Cerebellum (tissue), 4 donors: ENCODE measurements at places on chromosomes 5 and 9.

DNA sequence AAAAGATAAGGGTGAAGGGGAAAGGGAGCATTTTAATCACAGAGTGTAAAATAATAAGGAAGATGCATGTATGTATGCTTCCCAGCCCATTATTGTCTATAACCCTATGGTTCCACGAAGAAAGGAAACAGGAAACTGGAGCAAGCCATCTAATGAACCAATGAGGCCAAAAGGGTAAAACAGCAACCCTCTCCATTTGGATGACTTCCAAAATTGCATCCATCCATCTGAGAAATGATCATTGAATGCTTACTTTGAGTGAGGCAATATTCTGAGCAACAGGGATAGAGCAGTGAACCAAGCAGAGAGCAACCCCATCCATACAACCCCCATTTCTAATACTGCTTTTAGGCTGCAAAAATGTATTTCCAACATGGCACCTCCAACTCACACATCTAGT lies 46.9 kb downstream of the ARL15 start:
- DNase-seq: no peak

DNA sequence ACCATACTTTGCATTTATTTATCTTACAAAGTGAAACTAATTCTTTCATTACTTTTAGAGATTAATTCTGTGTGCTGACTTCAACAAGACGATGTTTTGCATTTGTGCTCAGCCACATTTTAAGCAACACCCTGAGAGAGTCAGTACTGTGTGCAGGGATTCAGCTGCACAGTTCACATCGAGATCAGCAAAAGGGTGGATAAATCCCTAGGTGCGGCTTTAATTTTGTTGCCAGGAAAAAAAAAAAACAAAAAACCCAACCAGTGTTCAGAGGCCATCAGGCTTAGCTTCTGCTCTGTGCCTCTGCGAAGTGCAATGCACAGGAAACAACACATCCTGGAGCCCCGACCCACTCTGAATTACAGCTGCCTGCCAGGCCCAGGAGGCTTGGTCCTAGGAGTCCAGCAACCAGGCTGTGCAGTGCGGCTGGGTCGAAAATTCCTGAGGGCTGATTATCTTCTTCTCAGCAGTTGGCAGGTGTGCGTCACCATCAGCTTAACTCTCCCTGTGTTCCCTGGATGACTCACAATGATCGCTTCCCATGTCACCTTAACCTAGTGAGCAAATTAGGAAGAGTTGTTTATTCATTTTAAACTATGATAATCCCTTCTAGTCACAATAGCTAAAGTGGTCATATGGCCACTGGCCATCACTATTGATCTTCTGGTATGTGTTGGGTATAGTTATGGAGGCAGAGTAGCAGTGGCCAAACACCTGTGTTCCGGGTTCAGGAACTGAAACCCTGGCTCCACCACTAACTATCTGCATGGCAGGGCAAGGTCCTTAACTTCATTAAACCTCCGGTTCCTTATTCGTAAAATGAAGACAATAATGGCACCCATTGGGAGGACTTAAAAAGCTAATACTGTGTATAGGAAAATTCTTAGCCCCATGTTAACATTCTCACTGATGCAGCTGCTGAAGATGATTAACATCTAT lies 31.2 kb upstream of the NDUFB6 start:
- DNase-seq: no peak

GRCh38 chr5:162769019-162769418 lies 668.4 kb upstream of the CCNG1 start:
- no peak for DNase-seq

DNA sequence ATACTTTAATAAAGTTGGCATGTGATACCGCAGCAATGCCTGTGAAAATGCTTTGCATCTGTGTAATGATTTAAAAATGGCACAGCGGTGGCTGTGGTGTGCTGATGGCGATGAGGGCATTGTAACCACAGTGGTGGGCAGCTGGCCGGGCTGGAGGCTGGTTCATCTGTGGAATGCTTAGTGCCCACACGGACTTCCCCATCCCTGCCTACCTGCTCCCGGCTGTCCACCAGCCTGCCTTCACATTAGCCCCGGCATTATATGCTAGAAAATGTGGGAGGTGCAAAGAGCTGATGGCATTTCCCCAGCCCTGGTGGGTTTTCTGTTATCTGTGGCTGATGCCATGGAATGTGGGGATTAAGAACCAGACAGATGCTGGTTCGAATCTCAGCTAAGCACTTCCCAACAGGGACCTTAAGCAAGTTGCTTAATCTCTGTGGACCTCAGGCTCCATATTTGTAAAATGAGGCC lies 2.9 kb upstream of the NDST1 start:
- no peak for DNase-seq

GRCh38 chr5:84680908-84681307 lies 296.2 kb upstream of the EDIL3 start:
- DNase-seq: no peak

DNA sequence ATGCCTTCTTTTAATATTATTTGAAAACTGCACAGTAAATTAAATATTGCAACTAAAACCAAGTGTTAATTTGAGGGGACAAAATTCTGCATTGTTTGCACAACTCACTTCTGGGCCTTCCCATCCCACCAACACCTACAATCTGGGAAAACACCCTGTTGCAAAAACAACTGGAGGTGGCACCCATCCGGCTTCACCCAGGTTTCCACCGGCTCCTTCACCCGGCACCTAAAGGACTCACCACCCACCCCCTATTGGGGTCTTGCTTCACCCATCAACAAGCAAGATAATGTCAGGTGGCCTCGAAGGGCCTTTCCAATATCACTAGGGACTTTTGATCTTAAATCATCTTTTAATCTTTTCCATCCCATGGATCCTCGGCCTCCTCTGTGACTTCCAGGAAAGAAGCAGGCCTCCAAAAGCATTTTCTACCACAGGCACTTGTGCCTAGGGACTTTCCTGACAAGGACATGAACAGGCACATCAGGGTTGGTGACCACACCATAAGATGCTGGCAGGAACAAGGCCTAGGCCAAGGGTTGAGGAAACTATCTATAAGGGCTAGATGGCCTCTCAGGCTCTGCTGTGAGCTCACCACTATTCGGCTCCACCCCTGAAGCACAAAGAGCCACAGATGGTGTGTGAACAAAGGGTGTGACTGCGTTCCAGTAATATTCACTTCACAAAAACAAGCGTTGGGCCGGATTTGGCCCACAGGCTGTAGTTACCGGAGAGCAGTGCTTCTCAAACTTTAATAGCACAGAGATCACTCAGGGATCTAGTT lies 205.1 kb downstream of the AUH start:
- no peak for DNase-seq

DNA sequence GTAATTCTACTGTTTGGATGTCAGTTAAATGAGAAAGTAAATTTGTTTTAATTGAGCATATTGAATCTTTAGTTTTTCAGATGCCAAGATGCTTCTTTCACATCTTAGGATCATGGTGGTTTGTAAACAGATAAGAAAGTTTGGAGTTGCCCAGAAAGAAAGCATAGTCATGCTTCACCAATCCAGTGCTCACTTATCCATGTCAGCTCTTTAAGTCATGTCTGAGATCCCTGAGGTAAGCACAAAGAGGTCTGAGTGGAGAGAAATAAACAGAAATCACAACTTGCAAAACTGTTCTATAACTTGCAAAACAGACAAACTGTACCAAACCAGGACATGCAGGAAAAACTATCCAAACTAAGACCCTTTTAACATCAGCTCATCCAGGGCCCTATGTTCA lies 87.7 kb downstream of the OSTF1 start:
- DNase-seq: no peak

GRCh38 chr5:20514145-20514544 lies 526.1 kb upstream of the CDH18 start:
- no peak for DNase-seq

DNA sequence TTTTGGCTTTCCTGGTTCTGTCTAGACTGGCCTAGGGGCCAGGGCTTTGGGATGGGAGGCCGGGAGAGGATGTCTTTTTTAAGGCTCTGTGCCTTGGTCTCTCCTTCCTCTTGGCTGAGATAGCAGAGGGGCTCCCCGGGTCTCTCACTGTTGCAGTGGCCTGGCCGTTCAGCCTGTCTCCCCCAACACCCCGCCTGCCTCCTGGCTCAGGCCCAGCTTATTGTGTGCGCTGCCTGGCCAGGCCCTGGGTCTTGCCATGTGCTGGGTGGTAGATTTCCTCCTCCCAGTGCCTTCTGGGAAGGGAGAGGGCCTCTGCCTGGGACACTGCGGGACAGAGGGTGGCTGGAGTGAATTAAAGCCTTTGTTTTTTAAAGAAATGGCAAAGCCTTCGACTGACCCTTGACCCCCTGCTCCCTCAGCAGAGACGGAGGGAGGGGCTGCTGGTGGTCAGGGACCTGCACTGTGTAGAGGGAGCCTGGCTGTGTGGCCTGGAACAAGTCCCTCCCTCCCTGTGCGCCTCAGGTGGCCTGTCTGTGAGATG lies 11.1 kb downstream of the FPGS start:
- no peak for DNase-seq

GRCh38 chr5:142201471-142201887 lies 92.9 kb downstream of the NDFIP1 start:
- DNase-seq: no peak
